ENCODE measurements at places on chromosomes 2 and 18.
A peak's percentile ranks its signal among the peaks of the same experiment; 100 is the strongest.

DNA sequence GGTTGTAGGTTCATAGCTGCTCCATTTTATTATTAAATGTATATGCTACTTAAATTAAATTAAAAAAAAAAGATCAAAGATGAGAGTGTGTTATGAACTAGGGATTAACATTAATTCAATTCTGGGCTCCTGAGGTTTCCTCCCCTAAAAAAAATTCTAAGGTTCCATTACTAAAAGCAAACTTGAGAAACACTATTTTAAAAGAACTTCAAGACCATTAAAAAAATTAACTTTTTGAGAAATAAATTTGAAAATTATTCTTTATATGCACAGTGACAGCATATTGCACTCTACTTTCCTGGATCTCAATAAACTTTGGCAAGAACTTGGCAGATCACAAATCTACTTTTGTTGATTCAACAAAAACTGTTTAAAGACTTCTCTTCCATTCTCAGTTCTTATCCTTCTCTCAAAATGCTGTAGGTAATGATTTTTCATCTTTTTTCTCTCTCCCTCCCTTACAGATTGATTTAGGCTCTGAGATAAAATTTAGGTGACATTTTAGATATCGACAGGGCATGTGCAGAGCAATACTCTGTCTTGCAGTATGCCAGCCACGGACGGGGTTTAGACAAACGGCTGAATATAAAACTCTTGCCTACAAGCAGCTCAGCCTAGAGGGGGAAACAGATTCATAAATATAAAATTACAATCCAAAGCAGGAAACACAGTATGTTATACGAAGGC is 592 bp upstream of the MARS2 start:
- DNase-seq, result no peak

DNA sequence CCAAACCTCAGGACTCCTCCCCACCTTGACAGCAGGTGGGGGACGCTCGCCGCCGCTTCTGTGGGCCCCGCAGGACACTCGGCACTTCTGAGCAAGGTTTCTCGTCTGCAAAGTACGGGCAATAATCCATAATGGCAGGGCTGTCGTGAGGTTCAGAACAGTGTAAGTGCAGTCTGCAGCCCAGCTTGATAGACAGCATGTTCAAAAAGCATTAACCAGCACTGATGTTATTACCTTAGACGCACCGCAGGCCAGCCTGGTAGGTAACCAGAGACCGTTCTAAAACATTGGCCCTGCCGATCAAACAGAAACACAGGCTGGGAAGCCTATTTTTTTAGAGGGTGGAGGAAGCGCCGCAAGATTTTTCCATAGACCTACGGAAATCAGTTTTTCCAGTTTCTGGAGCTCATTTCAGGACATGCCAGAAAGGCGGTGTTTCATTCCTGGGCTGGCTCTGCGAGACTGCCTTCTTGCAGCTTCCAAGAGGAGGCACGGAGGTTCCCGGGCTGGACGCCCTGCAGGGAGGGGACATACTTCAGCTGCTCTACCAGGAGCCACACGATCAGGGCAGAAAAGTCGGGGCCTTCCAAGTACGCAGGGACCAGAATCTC is 148.7 kb downstream of the TPO start:
- DNase-seq, result no peak

DNA sequence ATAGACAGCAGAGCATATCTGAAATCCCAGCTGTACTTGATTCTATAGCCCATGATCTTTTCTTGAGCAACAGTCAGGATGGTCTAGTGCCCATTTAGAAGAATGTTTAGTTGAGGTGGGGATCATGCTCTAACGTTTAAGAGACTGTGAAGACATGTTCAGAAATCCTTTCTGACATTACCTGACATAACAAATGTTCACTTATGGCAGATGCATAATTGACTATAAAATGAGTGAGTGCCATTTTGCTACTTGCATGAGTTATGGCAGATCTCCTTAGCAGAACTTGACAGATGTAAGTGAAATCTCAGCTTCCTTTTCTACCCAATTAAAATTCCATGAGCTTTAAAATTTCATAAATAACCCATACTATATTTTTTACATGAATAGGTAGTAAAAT is 209.5 kb upstream of the MMADHC start:
- no peak for DNase-seq

GRCh38 chr2:190881084-190881597 is 520 bp downstream of the GLS start:
- no peak for DNase-seq

- no peak for DNase-seq
Measured at GRCh38 chr18:10476338-10476791, 21.9 kb downstream of the APCDD1 start.

DNA sequence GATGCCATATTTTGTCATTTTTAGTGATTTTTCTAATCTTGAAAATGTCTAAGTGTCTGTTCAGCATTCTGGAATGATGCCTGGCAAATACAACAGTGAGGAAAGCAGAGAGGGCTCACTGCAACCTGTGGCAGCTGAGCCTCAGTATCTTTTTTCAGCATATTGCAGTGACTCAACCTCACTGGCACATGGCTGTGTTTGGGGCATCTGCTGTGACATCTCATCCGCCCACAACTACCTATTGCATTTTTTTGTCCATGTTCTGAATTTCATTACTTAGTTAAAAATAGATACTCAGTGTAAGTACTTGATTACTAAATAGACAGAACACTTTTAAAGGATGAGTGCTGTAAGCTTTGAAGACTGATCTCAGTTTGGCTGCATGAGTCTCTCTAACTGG is 10.7 kb downstream of the BABAM2 start:
- DNase-seq, result no peak

GRCh38 chr2:193276069-193276468 is 1081.3 kb upstream of the TMEFF2 start:
- DNase-seq, result no peak

- no peak for DNase-seq
Measured at GRCh38 chr2:171747371-171747770, 60.1 kb downstream of the DYNC1I2 start.

DNA sequence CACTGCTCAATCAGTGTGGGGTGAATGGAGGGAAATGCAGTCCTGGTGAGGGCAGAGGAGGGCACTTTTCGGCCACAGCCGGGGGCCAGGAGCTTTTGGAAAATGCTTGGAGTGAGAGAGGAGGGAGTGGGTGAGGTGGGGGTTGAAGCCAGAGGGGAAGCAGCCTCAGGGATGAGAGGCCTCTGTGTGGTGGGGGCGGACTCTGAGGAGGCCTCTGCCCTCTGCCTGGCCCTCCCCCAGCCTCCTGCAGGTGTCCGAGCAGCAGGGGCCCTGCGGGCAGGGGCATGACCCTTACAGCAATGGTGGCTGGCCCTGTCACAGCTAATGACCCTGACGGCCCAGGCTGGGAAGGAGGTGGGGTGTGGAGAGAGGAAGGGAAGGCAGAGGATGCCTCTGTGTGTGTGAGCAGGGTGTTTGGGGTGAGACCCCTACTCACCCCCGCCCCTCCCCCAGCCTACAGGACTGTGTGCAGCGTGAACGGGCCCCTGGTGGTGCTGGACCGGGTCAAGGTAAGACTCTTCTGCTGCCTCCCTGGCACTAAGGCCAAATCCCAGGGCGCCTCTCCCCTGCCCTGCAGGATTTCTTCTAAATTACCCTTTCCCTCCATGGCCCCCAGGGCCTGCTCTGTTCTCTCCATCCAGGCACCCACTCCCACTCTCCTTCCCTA is 7.6 kb downstream of the ATP6V1B1 start:
- peak; percentile 59 for DNase-seq

DNA sequence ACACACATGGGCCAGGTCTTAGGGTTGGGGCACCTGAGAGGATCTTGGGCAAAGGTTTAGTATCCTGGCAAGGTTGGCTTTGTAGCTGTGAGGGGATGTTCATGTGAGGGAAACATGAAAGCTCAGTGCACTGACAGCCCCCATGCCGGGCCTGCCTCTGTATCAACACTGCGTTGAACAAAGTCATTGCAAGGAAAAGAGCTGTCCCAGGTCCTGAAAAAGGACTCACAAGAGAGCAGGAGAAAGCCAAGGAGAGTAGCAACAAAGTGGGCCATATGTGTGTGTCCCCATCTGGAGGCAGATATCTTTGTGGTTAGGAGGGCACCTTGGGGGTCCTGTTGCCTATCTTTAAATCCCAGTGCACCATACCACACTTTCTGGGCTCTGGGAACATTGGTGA is 237.8 kb upstream of the THSD7B start:
- peak; percentile 33 for DNase-seq

GRCh38 chr18:76497021-76497420 is 2.0 kb upstream of the ZNF516 start:
- no peak for DNase-seq

Measured in retina (tissue), 1 donor.